ENCODE measurements at places on chromosomes 6 and 20.
A peak's percentile ranks its signal among the peaks of the same experiment; 100 is the strongest.

GRCh38 chr6:50816115-50816675, 2.5 kb upstream of the TFAP2B start:
- peak; percentile 12 for DNase-seq

DNA sequence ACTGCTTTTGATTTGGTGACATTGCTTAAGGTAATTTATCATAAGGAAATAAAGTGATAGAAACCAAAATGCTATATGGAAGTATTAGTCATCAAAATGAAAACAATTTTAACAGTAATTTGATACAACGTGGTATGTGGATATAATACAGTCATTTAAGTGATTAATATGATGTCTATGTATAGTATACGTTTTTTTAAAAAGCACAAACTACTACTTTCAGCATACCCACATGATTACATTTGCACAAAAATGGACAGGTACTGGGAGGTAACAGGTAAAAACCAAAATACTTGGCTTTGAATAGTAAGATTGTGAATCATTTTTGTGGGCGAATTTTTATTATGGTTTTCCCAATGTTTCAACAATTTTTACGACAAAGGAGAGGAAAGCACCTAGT, 97.6 kb downstream of the OGFRL1 start:
- DNase-seq = no peak

DNA sequence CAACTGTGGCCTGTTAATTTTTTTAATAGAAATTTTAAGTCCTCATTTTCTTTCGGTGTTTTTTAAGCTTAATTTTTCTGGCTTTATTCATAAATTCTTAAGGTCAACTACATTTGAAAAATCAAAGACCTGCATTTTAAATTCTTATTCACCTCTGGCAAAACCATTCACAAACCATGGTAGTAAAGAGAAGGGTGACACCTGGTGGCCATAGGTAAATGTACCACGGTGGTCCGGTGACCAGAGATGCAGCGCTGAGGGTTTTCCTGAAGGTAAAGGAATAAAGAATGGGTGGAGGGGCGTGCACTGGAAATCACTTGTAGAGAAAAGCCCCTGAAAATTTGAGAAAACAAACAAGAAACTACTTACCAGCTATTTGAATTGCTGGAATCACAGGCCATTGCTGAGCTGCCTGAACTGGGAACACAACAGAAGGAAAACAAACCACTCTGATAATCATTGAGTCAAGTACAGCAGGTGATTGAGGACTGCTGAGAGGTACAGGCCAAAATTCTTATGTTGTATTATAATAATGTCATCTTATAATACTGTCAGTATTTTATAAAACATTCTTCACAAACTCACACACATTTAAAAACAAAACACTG, 10.1 kb downstream of the HFE start:
- DNase-seq = peak; percentile 41

DNA sequence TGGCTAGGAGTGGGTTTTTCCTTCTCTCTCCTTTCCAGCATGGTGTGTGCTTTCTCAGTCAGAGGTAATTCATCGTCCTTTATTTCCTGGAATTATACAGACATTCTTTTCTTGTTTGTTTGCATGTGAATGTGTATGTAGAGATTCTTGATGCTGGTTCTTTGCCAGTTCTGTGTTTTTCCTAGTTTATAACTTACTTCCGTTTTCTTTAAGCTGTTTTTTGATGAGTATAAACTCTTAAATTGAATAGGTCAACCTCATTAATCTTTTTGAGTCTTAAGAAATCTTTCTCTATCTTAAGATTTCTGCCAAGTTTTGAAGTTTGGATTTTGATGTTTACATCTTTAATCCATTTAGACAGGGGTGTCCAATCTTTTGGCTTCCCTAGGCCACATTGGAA, 38.7 kb downstream of the IGF2R start:
- DNase-seq = no peak

- no peak for DNase-seq
Measured at GRCh38 chr6:6826095-6826901, 237.8 kb downstream of the LY86 start.

DNA sequence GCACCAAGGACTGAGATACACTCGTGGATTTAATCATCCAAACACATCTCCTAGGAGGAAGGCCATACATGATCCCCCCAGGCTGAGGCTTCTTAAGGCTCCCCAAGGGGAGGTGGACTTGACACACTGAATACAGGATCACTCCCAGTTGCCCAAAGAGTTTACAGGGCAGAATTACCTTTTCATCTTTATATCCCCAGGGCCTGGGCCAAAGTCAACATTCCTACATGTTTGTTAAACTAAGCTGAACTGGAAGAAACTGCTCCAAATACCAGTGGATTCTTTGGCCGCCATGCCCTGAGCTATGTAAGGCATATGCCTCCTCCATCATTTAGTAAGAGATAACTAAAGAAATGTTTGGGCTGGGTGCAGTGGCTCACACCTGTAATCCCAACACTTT, 22.2 kb upstream of the SERPINB1 start:
- no peak for DNase-seq

DNA sequence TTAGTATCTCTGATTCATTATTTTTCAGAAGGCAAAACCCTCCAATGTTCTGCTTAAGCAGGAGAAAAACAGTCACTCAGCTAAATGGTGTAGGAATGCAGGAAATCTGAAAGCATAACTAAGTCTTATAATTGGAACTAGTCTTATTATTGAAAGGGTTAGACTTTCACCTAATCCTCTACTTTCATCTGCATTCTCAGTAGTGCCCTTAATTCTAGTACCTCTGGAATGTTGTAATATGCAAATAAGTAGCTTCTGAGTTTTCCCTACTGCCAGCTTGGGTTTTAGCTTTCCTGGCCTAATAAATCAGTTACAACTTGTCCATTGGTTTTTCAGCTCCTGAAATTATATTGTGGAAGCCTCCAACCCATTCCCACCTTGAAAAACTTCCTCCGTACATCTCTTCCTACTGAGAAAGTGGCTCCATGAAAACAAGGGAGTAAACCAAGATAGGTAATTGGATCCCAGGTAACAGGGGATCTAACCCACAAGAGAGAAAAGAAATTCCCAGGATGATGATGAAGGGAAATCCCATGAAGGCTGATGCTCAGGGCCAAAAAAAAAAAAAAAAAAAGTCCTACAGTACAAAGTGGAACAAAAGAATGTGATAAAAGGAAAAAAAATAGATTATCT, 147.0 kb downstream of the TBC1D32 start:
- DNase-seq = no peak

DNA sequence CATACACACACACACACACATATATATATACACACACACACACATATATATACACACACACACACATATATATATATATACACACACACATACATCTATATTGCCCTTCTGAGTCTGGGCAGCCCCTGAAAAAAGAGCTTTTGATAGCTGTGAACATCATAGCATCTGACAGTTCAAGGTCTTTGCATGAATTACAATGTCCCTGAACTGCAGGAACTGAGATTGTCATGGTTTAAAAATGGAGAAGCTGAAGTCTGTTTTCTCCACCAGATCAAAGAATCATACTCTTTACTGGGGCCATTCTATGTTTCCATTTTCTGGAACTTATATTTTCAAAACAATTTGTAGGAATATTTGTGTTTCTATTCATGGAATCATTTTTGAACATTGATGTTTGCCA, 189.8 kb downstream of the ZDHHC14 start:
- no peak for DNase-seq

- no peak for DNase-seq
Measured at GRCh38 chr20:19265646-19266374, 53.4 kb downstream of the SLC24A3 start.

DNA sequence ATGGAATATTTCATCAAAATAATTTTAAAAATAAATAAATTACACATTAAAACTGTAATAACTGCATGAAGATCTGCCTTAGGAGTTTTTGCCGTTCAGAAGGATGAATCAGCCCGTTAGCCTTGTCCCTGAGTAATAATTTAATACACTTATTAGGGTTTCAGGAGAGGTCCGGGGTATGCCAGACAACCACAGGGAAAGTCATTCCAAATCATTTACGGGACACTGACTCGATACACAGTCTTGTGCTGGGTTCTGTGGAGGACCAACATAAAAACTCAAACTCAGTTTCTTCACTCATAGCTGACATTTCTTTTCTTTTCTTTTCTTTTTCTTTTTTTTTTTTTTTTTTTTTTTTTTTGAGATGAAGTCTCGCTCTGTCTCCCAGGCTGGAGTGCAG, 735 bp upstream of the LY6G6F start:
- no peak for DNase-seq

GRCh38 chr6:139278190-139278589, 13.6 kb downstream of the TXLNB start:
- no peak for DNase-seq

DNA sequence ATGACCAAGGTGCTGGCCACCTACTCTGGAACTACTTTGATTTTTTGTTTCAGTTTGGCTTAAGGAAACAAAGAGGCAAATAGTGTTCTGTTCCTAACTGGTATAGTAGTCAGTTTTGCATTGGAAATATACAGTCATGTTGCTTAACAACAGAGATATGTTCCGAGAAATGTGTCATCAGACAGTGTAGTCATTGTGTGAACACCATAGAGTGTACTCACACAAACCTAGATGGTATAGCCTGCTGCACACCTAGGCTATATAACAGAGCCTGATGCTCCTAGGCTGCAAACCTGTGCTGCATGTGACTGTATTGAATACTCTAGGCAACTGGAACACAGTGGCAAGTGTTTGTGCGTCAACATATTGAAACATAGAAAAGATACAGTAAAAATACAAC, 80.4 kb downstream of the ARID1B start:
- DNase-seq = no peak

DNA sequence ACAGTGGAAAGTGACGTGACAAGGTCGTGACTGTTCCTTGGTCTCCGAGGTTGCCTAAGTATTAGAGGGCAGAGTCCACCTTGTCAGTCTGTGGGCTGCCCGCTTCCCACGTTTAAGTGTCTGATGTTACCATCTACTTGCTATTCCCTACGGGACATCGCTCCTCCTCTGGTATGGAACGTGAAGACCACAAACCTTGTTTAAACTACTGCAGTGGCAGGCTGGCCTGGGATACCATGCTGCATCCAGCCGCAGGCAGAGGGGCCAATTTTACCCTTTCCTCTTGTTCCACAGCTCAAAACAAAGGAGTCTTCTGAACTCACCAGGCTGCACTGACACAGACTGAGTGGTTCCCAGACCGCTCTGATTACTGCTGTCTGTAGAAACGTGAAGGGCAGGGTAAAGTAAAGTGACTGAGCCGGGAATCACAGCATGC, 275.9 kb downstream of the FOXC1 start:
- DNase-seq = no peak

- DNase-seq = no peak
Measured at GRCh38 chr6:56742122-56742791, 99.6 kb upstream of the DST start.

GRCh38 chr20:23086931-23087411, 847 bp upstream of the CD93 start:
- no peak for DNase-seq

DNA sequence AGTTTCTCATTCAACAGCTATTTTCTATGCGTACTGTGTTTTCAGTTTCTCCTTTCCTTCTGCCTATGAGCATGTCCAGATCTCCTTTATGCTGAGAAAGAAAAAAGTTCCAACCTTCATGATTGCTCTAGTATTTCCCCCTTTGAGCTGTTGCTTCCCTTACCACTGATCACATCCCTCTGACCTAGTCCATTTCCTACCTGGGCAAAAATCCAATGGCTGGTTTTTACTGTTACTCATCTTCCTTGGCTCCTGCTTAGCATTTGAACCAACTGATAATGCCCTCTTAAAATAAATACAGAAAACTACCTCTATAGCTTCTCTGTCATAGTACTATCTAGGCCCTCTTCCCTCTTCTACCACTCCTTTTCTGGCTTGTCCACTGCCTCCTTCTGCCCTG, 6.0 kb downstream of the RFX6 start:
- DNase-seq = no peak

DNA sequence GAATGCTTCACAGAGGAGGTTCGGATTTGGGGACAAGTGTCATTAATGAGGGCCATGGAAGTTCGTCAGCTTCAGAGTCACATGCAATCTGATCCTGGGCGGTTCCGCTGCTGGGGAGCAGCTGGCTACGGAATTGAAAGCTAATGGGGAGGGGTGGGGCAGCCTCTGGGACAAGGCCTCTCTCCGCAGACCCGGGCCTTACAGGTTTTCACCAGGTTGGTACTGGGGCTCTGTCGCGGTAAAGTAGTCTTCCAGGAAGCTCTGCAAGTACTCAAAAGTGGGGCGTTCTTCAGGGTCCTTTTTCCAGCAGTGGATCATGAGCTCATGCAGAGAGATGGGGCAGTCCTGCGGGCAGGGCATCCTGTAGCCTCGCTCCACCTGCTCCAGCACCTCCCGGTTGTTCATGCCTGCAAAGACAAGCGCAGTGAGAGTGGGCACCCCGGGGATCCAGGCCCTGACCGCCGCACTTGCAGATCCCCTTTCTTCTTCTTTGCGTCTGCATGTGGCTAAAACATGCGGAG, 55.9 kb upstream of the TRAF3IP2 start:
- DNase-seq = no peak

DNA sequence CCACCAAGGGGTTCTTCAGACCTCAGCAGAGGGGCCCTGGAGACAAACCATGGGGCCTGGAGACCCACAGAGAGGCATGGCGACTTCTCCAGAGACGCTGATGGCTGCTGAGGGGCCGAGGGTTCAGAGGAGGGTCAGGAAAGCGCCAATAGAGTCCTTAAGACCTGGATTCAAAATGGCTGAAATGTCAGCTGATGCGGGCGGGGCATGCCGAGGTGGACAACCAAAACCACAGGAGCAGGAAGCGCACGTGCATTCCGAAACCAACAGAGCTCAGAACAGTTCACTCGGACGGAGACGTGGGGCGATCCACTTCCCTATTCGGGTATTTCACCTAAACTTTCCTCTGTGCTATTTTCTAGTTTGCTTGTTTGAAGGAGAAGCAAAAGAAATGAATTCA, 99.9 kb upstream of the RIN2 start:
- DNase-seq = no peak

GRCh38 chr6:34275128-34275804, 26.5 kb upstream of the SMIM29 start:
- DNase-seq = no peak

- DNase-seq = no peak
Measured at GRCh38 chr6:154219250-154219649, 137.4 kb downstream of the IPCEF1 start.

DNA sequence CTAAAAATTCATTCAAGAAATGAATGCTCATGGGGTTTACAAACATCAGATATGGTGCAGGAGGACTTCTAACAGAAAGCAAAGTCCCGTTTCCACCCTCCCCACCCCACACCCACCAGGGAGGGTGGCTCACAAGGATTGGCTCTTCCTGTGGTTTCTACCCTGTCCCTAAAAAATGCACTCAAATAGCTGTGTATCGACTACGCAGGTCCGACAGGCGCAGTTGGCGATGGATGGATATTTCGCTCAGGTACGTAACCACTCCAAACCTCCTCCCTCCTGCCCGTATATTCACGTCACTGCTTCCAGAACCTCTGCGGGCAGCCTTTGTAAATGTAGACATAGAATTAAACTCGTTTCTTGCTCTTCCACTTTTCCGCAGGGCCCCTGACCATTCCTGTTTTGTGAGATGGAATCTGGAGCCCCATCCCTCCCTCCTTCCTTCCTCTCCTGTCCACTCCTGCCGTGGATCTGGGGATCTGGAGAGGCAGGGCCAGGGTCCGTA, 264.3 kb downstream of the BMP7 start:
- DNase-seq = no peak

Measured in activated CD4-positive, alpha-beta T cell treated with anti-CD3 and anti-CD28 coated beads, Interleukin-2, amount 50 U/mL, for 24 hours (primary cell).